Central memory CD4-positive, alpha-beta T cell (primary cell): ENCODE measurements at places on chromosomes 4 and X.

DNA sequence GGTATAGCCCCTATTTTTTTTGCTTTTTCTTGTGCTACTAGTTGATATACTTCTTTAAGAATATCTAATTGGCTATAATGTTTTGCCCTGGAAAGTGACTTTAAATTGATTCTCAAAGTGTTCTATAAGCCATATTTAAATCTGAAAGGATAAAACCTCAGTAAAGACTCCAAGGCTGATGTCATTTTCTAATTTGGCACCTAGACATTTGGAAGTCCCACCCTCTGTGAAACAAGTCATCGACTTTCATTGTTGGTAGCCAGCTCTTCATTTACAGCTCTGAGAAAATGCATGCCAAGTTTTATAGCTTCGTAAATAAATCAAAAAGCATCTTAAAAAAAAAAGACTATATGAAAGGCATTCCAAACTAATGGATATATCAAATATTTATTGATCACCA, 18.0 kb upstream of the STAG2 start:
- no peak for DNase-seq

- DNase-seq = no peak
Measured at GRCh38 chr4:149555146-149555545, 260.5 kb downstream of the IQCM start.

DNA sequence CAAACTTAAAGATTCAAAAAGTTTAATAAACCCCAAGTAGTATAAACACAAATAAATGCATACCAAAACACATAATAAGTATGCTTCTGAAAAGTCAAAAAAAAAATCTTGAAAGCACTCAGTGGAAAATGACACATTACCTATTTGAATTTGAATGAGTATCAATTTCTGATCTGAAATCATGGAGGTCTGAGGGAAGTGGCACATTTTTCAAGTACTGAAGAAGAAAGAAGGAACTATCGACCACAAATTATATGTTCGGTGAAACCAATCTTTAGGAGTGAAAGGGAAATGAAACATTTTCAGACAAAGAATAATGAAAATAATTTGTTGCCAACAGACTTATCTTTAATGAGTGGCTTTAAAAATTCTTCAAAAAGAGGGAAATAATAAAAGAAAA, 12.1 kb upstream of the F9 start:
- no peak for DNase-seq

GRCh38 chr4:165700855-165701254, 172.2 kb upstream of the TLL1 start:
- DNase-seq = no peak

DNA sequence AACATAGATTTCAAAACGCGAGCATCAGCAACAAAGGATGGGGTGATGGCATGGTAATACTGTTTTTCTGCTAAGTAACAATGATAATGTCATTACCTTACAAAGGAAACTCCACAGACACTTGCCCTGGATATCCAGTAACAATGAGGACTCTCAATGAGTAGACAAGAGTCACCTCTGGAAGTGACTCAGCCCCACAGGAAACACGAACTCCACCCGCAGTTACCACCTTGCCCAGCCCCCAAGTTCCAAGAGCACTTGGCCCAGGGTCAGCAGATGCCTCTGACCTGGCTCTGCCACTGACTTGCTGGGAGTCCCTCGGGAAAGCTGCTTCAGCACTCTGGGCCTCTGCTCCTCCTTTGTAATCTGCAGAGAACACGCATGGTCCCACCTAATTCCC, 110.3 kb upstream of the MAP3K15 start:
- DNase-seq = peak; percentile 28

DNA sequence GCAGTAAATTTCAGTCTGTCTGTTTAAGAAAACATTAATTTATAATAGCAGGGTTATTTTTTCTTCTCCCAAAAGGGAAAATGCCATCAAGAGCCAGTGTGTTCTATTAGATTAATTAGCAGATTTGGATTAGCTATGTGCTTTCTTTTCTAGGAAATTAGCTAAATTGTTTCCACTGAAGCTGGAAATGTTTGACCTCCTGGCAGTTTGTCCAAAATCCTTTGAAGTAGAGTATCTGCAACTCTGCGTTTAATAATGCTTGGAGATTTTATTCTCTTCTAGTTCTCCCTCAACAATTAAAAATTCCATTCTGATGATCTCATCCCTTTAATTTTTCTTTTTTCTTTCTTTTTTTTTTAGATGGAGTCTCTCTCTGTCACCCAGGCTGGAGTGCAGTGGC, 27.1 kb upstream of the HOPX start:
- no peak for DNase-seq

- DNase-seq = no peak
Measured at GRCh38 chr4:101244349-101244748, 103.0 kb downstream of the PPP3CA start.

DNA sequence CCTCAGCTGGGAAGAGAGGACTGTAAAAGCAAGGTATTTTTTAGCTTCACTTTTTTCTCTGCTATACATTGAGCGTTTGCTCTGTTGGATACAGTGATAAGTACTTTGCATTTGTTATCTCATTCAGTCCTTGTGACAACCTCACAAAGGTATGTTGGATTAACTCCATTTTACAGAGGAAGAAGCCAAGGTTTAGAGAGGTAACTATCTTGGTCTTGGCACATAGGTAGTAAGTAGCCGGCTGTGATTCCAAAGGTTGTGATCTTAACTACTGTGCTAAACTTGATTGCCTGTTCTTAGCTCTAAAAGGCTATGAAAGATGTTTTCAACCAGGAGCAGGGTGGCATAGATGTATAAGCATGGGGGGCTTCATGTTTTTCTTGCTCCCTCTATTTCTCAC, 134.4 kb downstream of the POLA1 start:
- DNase-seq = no peak

- DNase-seq = peak; percentile 69
Measured at GRCh38 chr4:25859429-25860148, 3.2 kb downstream of the SEL1L3 start.

DNA sequence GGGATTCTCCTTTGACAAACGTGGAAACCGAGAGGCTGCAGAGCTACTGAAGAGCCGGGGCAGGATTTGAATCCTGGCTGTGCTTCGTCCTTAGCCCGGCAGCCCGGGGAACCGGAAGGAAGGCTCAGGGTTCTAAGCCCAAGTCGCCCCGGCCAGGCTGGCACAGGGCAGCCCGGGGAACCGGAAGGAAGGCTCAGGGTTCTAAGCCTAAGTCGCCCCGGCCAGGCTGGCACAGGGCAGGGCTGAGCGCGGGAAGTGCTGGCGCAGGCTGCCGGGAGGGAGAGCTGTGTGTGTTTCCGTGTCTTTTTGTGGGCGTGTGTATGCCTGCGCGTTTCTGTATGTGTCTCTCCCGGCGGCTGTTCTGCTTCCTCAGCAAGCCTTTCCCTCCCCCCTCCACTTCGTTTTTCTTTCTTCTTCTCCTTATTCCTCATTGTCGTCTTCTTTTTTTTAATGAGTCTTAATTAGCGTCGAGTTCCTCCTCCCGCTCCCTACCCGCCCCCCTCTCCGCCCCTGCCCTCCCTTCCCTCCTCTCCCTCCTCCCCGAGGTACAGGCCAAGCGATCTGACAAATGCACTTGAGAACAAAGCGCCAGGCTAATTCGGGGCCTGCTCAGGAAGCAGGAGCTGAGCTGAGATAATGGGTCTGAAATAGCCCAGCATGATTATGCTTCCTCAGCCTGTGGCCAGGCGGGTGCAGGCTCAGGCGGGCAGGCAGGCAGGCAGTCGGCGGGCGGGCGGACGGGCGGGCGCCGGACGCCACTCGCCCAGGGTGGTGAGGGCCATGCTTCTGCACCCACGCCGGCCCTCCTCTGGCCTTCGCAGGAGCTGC, 65.9 kb downstream of the EFNB1 start:
- DNase-seq = no peak
